ENCODE measurements at places on chromosomes 12 and 14.

- DNase-seq, result peak; percentile 2
These were observed 28.2 kb downstream of the WBP11 start for GRCh38 chr12:14774906-14775635.

DNA sequence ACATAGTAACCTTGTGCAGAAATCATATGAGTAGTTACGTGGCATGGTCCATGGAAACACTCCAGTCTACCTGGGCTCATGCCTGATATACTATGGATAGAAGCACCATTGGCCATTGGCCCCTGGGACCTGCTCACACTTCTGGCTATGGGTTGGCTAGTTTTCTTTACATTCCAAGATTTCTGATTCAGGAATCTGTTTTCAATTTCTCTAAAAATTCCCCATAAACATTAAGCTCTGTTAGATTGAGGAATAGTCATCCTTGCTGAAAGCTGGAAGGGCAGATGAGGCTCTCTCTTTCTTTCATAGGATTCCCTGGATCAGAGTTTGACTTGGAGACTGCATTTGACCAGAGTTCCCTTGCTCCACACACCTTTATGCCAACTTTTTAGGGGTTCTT is 37.3 kb upstream of the RAP1B start:
- DNase-seq, result no peak

DNA sequence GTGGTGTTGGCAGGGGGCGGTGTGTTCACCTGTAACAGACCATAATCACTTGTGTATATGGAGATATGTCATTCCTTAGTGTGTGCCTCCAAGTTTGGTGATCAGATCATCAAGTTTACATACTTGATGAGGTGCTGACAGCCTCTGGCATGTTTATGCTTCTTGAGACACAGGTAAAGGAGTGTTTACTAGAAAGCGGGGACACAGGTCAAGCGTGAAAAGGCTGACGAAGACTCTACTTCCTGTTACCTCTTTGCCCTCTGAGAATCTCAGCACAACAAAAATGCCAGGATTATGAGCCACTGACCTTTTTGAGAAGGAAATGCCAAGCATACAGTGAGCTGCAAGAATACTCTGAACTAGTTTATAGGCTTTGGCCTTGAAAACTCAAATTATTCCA is 29.6 kb downstream of the PRDM4 start:
- DNase-seq, result no peak

- no peak for DNase-seq
These were observed 46.2 kb upstream of the VASH1 start for GRCh38 chr14:76715101-76715500.

GRCh38 chr14:44384093-44384492 is 123.0 kb downstream of the FSCB start:
- DNase-seq, result no peak

- DNase-seq, result no peak
These were observed 1.2 kb downstream of the HOXC10 start for GRCh38 chr12:53985994-53986685.

GRCh38 chr12:130563323-130563722 is 152.8 kb downstream of the RIMBP2 start:
- no peak for DNase-seq

GRCh38 chr12:92444763-92445162 is 258.0 kb upstream of the PLEKHG7 start:
- no peak for DNase-seq

DNA sequence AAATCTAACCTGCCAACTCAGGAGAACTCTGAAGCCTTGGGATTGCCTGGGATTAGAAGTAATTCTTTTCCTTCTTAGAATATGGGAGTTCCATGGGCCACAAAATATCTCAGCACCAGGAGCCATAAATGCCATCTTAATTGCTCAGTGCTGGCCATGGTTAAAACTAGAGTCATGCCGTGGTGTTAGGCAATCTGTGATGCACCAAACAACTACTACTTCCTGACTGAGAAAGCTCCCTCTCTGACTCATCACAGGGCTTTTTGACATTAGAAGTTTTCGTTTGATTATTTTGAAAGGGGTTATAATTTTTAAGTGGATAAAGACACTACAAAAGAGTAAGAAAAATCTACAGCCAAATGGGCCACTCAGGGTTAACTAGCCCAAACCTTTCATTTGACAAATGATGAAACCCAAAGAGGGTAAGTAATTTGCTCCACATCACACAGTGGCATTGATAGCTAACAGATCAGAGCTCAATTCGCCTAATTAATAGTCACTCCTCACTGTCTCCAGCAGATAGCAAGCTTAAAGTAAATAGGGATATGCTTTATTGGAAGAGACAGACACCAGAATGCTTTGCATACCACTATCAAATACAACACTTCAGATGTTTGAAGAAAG is 377.3 kb downstream of the EMP1 start:
- DNase-seq, result no peak

- DNase-seq, result no peak
These were observed 120.7 kb downstream of the GPHN start for GRCh38 chr14:66628636-66629035.
